Hematopoietic multipotent progenitor cell treated with erythropoietin and hydrocortisone succinate and interleukin-3 and kit ligand, for 15 days (in vitro differentiated cells): ENCODE measurements at places on chromosomes 13 and 19.

DNA sequence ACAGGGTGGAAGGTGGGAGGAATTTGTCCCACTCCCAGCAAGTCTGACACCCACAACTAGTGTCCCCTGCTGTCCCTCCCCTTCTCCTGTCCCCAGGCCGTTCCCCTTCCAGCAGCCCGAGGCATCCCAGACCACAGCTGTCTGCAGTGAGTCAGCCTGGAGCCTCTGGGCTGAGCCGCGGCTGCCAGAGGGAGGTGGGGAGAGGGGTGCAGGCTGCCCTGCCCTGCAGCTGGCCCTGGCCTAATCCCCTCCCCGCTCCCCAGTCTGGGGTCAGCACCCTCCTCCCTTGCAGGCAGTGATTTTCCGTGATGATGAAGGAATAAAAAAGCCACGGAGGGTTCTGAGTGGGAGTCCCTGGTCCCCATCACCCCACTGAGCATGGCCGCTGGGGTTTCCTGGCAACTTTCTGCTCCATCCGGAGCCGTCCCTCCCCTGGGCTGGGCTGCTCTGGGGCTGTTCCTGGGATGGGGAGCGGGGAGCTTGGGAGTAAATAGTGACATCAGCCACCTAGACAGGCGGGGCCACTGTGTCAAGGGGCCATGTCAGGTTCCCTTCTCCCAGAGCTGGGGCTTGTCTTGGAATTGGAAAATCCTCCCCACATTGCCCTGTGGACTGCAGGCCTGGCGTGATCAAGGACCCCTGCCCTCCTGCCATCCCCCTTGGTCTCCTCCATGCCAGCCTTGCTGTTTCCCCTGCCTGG, 16.8 kb downstream of the SPC24 start:
- no peak for DNase-seq

DNA sequence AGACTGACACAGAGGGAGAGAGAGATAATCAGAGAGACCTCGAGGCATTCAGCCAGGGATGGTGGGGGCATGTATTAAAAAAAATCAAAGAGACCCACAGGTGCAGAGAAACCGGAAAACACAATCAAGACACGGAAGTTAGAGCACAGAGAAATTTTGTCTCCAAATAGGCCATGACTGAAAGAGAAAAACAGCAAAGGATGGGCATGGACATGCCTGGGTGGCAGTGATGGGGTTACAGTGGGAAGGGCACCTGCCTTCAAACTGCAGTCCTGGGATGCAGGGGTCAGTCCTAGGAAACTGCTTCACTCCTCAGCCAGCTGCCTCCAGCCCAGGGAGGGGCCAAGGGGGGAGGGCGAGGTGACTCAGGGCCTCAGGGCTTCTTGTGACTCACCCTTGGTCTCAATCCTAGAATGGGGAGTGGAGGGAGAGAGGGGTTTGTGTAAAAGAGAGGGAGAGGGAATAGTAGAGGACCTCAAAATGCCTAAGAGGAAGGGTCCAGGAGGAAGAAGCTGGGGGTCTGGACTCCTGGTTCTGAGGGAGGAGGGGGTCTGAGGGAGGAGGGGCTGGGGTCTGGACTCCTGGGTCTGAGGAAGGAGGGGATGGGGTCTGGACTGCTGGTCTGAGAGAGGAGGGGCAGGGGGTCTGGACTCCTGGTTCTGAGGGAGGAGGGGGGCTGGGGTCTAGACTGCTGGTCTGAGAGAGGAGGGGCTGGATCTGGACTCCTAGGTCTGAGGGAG, 3.6 kb upstream of the KCNN4 start:
- DNase-seq, result peak; percentile 74

GRCh38 chr13:40026174-40026585, 370.7 kb downstream of the COG6 start:
- no peak for DNase-seq

DNA sequence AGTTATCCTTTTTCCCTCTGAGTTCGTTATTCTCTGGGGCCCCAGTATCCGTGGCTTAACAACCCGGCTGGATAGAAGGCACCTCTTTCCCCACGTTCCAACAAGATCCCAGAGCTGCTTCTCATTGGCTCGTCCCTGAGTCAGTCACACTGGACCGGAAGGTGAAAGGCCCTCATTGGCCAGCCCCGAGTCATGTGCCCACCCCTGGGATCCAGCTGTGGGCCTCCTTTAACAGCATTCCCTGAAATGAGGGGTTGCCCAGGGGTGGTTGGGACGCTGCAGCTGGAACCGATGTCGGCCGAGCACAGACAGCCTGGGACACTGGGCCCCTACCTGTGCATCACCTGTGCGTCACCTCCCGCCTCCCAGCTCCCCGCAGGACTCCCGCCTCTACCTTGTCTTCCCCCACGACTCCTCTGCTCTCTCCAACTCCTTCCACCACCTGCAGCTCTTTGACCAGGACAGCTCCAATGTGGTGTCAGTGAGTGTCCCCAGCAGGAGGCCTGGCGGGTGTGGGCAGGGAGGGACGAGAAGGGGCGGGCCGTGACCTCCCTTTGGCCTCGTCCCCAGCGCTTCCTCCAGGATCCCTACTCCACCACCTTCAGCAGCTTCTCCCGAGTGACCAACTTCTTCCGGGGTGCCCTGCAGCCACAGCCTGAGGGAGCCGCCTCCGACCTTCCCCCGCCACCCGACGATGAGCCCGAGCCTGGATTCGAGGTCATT, 4.3 kb downstream of the TBC1D17 start:
- no peak for DNase-seq

GRCh38 chr19:46618670-46619231, 6.1 kb downstream of the PTGIR start:
- DNase-seq, result no peak
